Caki2 (cell line): ENCODE measurements at places on chromosomes 7 and 10.

GRCh38 chr10:58615237-58615935 lies 102.7 kb downstream of the BICC1 start:
- DNase-seq = no peak

- no peak for DNase-seq
These were observed 1.5 kb upstream of the RELN start for GRCh38 chr7:103990991-103991390.

DNA sequence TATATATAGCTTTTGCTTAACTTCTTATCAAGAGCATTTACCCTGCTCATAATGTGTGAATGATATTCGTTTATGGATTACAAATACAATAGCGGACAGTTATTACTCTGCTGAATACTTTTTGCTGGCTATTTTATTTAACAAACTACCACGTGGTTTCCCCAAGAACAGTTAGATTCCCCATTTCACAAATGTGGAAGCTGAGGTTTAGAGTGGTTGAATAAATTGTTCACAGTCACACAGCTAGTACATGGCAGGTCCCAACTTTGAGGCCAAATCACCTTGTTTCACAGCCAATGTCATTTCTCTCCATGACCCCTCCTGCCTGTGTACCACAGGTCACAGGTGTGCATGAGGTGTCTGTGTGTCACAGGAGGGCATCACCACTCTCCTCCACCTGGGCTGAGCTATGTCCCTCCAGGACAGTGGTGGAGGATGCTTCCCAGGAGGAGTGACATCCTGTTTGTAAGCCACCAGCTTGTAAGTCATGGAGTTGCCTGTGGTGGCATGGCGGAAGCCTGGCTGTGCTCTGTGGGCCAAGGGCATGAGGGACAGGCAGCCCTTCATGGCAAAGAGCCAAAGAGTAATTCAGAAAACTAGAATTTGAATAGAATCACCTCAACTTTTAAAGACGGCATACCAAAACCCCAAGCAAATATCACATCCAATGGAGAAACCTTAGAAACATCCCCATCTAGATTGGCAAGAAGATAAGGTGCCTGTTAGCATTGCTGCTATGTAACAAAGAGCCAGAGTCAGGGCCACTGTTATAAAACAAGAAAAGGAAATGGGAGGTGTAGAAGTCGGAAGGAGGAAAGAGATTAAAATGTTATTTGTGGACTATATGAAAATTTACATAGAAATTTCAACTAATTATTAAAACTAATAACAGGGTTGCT lies 51.9 kb downstream of the AOC1 start:
- DNase-seq = no peak

DNA sequence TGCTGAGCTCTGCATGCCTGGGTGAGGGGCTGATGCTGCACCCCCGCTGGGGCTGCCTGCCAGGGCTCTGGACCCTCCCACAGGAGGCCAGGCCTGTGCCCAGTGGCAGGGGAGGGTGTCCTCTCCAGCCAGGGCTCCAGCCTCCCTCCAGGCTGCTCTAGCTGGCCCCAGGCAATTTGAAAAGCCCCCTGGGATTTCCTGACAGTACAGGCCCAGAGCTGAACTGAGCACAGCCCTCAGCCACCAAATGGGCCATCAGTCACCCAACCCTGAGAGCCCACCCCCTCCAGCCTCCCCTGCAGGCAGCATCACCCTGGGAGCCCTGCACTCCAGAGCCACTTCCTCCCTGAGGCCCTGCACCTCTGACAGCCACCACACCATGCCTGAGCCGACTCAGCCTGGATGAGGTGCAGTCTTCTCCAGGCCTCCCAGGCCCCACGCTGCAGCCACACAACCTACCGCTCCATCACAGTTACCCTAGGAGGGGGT lies 101.8 kb upstream of the RET start:
- DNase-seq = no peak

DNA sequence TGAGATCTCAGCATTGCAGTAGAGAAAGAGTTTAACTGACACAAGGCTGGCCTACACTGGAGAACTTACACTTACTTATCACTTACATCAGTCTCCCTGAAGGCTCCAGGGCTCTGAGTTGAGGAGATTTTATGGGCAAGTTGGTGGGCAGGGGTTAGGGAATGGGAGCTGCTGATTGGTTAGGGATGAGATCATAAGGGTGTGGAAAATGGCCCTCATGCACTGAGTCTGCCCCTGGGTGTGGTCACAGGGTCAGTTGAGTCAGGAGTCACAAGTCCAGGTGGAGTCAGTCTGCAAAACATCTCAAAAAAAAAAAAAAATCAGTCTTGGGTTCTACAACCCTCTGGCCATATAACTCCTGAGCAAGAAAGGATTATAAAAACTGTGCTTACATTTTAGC lies 60.5 kb downstream of the PPP1R17 start:
- DNase-seq = peak; percentile 47

DNA sequence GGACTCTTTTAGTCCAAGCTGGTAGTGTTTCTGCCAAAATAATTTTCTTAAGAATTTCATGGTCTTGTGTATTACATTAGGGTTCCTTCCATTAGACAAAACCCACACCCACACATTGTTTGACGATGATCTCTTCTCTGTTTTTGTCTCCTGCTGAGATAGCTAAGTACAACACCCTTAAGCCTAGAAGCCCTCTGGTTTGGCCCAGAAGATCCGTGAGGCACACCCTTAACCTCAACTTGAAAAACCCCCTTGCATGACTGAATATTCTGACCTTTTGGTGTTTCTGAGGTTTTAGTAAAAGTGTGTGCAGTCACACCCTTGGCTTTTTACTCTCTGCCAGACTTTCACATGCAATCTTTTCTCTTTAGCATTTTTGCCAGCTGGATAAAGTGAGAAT lies 29.3 kb upstream of the ERCC6 start:
- no peak for DNase-seq

GRCh38 chr7:44772867-44773266 lies 23.6 kb upstream of the PPIA start:
- no peak for DNase-seq

GRCh38 chr7:47757921-47758411 lies 176.1 kb upstream of the TNS3 start:
- DNase-seq = no peak

DNA sequence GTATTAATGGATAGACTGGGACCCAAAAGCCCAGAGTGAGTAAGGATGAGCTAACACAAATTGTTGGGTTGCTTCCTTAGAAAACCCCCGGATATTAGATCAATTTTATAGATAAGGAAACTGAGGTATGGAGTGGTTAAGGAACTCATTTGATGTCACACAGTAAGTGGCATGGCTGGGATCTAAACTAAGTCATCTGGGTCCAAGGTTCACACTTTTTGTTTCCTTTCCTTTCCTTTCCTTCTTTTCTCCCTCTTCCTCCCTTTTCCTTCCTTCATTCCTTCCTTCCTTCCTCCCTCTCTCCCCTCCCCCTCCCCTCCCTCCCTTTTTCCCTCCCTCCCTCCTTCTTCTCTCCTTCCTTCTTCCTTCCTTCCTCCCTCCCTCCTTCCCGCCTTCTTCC lies 469.5 kb downstream of the TYW1 start:
- DNase-seq = no peak

DNA sequence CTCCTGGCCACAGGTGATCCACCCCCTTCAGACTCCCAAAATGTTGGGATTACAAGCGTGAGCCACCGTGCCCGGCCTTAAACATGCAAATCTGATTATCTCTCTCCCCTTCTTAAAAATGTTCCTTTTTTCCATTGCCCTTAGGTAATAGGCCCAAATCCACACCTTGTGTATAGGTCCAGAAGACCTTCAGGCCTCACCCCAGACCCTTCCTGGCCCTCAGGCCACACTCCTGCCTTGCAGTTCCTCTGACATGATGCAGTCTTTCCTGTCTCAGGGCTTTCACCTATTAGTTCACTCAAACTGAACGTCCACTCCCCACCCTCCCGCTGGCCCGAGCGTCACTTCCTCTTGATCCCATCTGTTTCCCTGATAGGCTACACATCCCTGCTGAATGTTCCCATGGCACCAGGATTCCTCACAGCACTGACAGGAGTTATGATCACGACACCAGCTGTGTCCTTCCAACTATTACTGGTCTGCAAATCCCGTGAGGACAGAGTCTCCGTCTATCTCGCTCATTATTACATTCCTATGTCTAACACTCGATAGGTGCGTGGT lies 46.4 kb downstream of the DENND2A start:
- no peak for DNase-seq

- peak; percentile 29 for DNase-seq
These were observed 28.1 kb downstream of the XPNPEP1 start for GRCh38 chr10:109895095-109895818.

GRCh38 chr7:112290065-112290464 lies 83.6 kb downstream of the ZNF277 start:
- DNase-seq = peak; percentile 12

GRCh38 chr7:22726907-22727713 lies at the start of gene IL6:
Gene IL6 (plus strand): TSS chr7:22727200. CDS start chr7:22727263, 63 bp downstream.
- peak; percentile 91 for DNase-seq

- peak; percentile 86 for DNase-seq
These were observed 43.8 kb downstream of the EXOC6 start for GRCh38 chr10:92891885-92892690.

DNA sequence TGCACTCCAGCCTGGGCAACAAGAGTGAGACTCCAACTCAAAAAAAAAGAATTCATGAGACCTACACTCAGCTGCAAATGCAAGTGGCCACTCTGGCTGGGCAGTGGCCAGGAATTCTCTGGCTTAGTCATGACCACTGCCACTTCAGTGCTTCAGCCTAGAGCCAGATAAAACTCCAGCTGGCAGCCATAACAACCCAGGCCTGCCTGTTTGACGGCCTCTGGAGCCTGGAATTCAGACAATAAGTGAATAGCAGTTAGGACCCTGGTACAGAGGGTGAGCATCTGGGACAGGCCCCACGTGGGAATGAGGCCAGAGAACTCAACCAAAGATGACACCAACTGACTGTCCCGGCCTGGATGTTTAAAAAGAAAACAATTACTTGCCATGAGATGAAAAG lies 18.9 kb downstream of the RCC1L start:
- no peak for DNase-seq

DNA sequence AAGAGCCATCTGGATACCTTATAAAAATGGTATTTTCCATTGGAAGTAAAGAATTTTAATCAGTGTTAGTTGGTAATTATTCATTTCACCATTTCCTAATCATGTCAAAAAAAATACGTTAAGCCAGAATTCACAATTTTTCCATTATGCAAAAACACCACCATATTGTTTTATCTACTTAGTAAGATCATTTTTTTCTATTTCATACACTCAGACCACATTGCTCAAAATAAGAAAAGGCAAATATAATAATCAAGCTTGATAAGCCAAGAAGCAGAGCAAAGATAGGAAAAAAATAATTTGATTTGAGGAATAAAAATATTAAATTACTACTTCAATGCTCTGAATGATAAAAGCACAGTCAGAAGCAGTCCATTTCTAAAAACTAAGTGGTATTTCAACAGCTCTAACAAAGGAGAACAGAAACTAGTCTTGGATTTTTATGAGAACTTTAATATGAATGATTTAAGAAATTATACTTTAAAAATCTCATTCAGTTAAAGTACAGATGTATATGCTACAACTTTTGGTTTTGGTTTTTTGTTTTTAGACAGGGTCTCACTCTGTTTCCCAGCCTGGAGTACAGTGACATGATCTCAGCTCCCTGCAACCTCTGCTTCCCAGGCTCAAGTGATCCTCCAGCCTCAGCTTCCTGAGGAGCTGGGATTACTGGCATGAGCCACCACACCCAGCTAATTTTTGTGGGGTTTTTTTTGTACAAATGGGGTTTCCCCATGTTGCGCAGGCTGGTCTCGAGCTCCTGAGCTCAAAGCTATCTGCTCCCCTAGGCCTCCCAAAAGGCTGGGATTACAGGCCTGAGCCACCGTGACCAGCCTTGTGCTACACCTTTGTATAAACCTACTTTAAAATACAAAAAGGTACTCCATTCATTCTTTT lies 46.6 kb downstream of the LRRN3 start:
- DNase-seq = no peak

DNA sequence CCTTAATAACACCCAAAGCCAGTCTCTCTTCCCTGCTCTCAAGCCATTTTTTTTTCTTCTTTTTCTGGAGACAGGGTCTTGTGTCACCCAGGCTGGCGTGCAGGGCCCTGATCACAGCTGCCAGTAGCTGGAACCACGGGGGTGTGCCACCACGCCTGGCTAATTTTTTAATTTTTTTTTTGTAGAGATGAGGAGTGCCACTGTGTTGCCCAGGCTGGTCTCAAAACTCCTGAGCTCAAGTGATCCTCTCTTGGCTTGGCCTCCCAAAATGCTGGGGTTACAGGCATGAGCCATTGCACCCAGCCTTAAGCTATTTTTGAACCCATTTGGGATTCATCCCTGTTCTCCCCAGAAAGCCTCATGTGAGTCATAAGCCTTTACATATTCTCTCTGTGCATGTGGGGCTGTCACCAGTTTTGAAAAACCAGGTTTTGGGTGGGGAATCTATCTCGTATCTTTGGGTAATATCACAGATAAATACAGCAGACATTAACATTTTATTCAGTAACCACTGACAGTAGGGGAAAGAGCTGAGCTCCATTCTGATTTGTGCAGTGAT lies 15.5 kb downstream of the ZNF487 start:
- DNase-seq = no peak

GRCh38 chr7:115368998-115369397 lies 447.1 kb downstream of the MDFIC start:
- DNase-seq = no peak

- DNase-seq = peak; percentile 98
These were observed 34.0 kb downstream of the DNAJB12 start for GRCh38 chr10:72320676-72321247.

DNA sequence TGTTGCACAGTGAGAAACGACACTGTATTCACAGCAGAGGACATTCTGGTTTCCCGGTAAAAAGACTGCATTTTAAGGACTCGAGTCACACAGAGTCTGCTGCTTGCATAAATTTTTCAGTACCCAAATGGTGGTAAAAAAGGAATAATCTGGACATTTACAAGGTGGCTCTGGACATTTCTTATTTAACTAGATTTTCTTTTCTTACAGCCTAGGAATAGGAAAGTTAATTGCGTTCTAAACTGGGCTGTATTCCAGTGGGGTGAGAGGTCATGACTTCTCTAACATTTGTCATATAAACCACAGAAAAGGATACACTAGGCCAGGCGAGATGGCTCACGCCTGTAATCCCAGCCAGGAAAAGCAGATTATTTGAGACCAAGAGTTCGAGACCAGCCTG lies 237.5 kb upstream of the KLF6 start:
- DNase-seq = no peak

- DNase-seq = peak; percentile 16
These were observed 136.1 kb upstream of the LYZL2 start for GRCh38 chr10:30765616-30766015.

GRCh38 chr7:37081436-37081835 lies 357.1 kb upstream of the AOAH start:
- DNase-seq = peak; percentile 47

GRCh38 chr10:43640603-43641002 lies 8.1 kb downstream of the ZNF32 start:
- DNase-seq = no peak

- DNase-seq = no peak
These were observed 148.4 kb downstream of the TEX36 start for GRCh38 chr10:125534515-125534914.

- DNase-seq = no peak
These were observed 215.2 kb downstream of the FANK1 start for GRCh38 chr10:126111516-126111915.
